Stimulated activated CD4-positive, alpha-beta T cell treated with anti-CD3 and anti-CD28 coated beads, Interleukin-1b, Interleukin-23, amount 100 ng/mL, for 4 hours (primary cell): ENCODE measurements at places on chromosomes 7 and 10.

- DNase-seq, result no peak
Measured at GRCh38 chr10:62573929-62574328, 199.8 kb downstream of the ZNF365 start.

DNA sequence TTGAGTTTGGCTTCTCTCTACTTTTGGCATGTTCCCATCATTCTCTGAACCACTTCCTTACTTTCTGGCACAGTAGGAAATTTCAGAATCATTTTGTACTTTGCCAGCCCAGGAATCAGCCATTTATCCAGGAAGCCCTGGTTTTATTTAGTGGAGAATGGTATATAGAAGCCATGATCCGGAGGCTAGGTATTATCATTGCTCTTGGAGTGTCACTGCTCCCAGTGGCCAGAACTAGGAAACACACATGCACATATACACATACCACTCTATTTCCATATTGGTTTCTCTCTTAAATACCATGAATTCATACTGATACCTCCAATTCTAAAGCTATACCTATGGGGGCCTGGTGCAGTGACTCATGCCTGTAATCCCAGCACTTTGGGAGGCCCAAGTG lies 36.3 kb downstream of the SUFU start:
- DNase-seq, result no peak

DNA sequence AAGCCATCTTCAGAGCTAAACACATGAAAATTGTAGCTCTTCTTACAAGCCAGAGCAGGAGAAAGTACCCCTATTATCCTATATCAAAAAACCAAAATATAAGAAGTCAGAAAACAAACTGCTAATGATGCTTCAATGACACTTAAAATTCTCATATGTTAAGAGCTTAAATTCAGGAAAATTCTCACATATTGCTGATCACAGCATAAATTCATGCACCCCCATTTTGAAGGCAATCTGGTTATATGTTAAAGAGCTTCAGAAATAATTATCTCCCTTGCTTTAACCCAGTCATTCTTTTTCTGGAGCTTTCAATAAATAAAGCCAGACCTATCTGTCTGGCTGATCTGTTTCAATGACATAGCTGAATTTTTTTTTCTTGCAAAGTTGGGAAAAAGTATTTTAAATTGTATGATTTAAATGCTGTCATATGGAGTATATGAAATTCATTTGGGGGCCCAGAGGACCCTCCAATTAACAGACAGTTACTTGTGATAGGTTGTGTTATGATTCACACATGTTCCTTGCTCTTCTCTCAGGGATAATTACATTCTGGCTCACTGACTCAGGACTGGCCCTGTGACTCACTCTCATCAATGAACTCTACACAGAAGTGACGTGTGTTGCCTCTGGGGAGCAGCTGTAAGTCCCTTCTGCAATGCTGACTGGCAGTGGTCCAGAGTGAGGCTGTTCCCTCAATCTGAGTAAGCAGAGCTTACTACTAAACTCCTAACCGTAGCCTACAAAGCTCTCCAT lies 85.2 kb downstream of the HGF start:
- DNase-seq, result no peak

DNA sequence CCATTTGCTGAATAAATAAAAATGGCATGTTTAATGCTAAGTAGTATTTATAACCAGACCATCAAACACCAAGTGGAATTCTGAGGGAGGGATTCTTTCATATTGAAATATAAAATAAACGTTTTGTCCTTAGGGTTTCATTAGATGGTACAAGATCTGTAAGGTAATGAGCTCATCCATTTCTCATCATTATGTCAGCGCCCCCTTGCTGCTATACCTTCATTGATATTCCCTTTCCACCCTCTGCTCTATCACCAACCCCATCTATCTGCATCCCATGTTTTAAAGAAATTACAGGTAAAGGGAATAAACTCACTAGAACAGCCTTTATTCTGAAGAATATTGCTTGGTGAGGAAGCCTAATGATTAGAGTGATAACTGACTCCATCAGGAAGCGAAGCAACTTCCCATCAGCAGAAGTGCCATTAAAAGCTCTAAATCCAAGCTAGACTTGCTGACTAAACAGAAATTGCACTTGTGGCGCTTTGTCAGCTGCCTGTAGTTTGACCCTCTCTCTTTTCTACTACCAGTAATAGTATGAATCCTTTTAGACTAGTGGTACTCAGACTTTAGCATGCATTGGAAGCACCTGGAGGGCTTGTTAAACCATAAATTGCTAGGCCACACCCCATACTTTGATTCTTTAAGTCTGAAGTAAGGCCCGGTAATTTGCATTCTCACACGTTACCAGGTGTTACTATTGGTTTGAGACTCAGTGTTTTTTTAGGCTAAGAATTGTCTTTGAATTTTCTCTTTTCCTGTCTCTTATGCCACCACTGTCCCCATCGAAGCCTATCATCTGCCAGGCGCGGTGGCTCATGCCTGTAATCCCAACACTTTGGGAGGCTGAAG lies 27.5 kb downstream of the ADD3 start:
- DNase-seq, result no peak

- no peak for DNase-seq
Measured at GRCh38 chr10:9781666-9782065, 1236.0 kb upstream of the CELF2 start.

- DNase-seq, result no peak
Measured at GRCh38 chr10:35641676-35642034, 441 bp downstream of the FZD8 start.

DNA sequence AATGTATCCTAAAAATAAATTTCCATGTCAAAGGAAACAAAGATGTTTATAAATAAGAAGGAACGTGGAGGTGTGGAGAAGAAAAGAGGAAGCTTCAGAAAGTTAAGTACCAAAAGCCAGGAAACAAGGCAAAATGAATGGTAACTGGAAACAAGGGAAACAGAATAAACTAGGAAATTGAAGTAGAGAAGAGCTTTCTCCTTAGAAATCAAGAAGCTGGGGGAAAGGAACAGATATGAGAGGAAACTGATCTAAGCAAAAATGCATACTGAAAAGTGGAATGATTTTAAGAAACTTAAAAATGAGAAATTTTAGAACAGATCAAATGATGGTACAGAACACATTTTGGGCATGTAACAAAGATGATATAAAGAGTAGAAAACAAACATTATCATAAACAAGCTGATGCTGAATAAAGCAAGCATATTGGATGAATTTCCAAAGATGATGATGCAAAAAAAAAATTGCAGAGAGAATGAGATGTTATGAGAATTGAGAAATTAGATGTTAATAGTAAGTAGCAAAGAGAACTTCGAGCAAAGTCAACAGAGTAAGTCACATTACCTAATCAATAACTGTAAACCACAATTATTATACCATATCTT lies 1.9 kb downstream of the BRAF start:
- no peak for DNase-seq

DNA sequence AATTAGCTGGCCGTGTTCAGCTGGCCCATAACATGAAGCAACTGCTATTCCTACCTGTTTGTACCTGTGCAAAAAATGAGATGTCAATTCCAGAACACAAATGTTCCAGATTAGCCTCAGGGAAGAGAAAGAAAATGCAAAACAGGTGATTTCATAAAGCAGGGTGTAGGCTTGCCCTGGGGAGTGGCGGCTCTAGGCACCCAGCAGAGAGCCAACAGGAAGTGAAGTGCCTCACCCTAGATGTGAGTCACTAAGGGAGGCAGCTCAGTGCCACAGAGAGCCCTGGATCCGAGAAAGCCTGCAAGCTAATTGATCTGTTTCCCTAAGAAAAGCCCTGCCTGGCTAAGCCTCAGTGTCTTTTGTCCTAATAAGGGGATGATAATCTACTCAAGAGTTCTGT lies 240.0 kb downstream of the ARHGAP21 start:
- no peak for DNase-seq

- no peak for DNase-seq
Measured at GRCh38 chr7:435630-436366, 83.8 kb downstream of the PDGFA start.

- DNase-seq, result no peak
Measured at GRCh38 chr7:119465798-119466305, 807.1 kb upstream of the KCND2 start.

DNA sequence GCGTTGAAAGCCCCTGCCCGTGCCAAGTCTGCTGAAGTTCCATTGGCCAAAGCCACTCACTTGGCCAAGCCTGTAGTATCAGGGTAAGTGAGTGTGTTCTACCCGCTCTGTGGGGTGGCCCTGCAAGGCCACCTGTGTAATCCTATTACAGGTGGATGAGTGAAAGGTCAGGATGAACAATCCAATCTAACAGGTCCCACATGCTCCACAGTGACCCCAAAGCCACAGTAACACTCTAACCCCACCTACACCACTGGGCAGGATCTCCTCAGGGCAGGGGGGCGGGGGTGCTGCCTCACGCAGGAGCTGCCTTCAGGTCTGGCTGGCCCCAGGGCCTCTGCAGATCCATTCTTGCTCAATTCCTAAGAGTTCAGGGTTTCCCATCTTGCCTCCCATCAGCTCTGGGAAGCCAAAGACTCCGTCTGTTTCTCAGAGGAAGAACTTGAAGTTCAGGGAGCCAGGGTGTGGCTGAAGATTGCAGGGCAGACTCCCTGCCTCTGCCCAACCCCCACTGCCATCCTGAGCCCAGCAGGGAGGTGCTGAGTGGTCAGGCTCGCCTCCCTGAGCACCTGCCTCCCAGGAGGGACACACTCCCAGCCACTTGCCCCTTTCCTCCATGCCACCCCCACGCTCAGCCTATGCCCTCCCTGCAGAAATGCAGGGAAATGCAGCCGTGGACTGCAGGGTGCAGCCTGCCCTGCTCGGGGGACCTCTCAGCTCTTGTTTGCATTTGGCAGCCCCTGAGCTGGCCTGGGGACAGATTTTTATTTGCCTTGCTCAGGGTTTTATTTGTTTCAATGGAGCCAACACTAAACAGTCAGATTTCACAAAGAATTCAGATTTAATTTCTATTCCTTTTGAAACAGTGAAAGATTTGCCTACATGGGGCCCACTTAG lies 9.8 kb upstream of the COMTD1 start:
- DNase-seq, result no peak

- DNase-seq, result no peak
Measured at GRCh38 chr10:107952649-107953556, 788.4 kb upstream of the SORCS1 start.

GRCh38 chr10:48568546-48568945 lies 36.3 kb downstream of the ARHGAP22 start:
- no peak for DNase-seq

DNA sequence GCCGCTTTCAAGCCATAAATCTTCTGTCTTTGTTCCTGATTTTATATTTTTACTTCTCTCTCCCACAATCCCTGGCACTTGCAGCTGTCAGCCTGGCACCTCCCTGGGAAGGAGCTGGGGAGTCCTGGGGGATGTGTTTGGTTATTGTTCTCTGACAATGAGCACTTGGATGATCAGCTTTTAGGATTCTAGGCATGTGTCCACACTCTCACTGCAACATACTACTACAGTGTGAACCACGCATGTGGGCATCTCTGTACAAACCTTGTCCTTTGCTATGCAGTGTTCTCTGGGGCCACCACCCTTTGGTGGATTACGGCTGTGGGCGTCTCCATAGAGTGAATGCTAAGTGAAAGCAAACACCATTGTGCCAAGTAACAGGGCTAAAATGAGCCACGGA lies 168.4 kb upstream of the KMT2E start:
- no peak for DNase-seq

GRCh38 chr10:101214446-101215396 lies 14.5 kb downstream of the LBX1 start:
- peak; percentile 72 for DNase-seq

GRCh38 chr10:125035136-125035535 lies 93.2 kb downstream of the ZRANB1 start:
- no peak for DNase-seq

DNA sequence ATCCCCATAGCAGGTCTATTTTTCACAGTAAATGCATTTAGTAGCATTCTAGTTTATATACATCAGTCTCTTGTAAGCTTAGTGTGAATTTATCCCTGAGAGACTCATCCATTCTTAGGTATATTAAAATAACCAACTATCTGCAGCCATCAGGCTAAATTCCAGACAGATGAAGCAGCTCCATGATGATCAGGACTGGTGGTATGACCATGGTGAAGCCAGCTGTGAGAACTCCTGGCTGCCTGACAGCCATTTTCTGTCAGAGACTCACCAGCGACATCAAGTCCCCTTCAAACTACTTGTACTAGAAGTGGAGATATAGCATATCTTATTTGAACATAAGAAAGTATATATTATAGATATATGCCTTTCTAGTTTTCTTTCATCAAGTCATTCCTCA lies 70.3 kb upstream of the GSDME start:
- no peak for DNase-seq

GRCh38 chr10:29446327-29446726 lies 157.5 kb downstream of the LYZL1 start:
- no peak for DNase-seq

DNA sequence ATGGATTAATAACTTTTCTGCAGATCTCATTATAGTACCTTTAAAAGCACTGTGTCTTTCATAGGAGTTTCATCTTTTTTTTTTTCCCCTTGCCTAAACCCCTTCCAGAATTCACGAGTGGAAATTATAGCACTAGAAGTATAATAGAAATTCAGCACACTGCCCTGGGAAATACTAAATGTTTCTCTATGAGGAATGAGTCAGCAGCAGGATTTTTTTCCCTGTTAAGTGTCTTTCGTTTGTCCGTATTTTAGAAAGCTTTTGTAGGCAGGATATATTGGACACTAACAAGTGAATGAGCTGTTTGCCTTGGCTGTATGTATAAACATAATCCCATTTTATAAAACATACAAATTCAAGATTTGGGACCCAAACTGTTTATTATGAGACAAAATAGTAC lies 105.8 kb downstream of the EXOC4 start:
- no peak for DNase-seq

DNA sequence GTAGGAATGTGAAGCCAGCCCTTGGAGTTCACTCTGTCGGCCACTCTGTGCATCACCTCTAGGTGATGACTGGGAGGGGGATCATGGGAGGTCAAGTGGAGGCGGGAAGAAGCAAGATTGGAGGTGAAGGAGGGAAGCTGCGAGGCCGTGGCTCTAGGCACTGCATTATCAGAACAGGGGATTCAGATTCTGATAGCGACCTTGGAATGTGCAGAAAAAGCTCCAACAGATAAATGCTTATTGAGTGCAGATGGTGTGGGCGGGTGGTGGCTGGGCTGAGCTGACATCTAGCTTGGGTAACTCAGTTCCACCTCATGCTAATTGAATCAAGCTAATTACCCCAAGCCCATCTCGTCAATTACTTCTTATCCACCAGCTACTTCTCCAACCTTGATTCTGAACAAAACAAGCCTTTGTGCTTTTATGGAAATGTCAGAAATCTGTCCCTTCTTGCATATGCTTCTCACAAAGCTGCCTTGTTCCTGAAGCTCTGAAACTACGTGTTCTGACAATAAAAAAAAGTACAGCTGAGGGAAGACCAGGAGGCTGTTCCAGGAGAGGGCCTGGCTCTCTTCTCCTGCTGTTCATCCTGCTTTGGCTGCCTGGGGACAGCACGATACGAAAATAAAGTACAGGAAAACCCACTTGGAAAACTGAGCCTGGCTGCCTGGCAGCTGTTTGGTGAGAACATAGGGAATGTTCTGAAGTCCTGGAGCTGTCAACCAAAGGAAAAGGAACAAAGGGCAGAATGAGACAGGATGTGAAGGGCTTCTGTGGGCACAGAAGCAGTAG lies 27.5 kb downstream of the STRA8 start:
- no peak for DNase-seq

- no peak for DNase-seq
Measured at GRCh38 chr7:55248526-55248925, 116.6 kb upstream of the LANCL2 start.

GRCh38 chr7:141157138-141157765 lies 83.4 kb downstream of the TMEM178B start:
- no peak for DNase-seq

- no peak for DNase-seq
Measured at GRCh38 chr10:125846894-125847293, 23.5 kb downstream of the BCCIP start.
